Stimulated activated CD8-positive, alpha-beta memory T cell treated with anti-CD3 and anti-CD28 coated beads, Interleukin-7, amount 100 ng/mL, for 4 hours (primary cell): ENCODE measurements at places on chromosomes 3 and 15.

DNA sequence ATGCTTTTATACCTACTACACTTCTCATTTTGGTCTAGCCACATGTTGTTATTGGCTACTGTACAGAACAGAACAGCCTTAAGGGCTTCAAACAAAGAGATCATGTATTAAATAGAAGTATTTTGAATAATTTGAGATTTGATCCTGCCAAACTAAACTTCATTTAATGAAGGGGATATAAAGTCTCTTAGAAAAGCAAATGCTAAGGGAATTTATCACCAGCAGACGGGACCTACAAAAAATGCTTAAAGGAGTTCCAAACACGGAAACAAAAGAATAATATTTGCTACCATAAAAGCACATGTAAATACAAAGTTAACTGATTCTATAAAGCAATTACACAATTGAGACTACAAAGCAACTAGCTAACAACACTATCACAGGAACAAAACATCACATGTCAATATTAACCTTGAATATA, 23.6 kb upstream of the FMN1 start:
- DNase-seq, result no peak

DNA sequence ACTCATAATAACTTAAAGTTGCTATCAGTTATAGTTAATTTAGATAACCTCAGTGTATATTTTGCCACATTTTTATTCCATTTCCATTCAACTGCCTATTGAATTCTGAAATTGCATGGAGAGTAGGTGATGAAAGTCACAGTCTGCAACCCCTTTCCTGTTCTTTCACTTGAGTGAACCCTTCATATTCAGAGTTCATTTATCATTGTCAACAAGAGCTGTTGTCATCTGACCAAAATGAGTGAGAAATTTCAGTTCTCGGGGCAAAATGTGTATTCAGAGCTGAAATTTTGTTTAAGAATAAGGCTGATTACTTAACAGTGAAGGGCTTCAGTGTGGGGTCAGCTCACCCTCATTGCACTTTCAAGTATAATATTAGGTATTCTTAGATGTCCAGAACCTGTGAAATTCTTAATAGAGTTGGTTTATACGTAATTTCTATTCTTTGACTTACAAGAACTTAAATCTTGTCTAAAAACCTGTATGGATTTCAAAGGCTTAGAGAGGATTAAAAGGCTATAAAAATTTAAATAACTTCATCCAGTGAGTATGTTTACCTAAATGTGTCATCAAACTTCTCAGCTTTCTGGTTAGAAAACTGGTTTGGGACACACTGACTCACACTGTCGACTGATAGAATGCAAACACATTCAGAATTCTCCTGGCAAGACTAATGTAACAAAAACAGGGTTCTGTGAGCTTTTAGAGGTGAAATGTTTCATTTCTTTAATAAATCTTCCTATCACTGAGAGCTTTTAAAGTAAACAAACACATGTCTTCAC, 92.2 kb downstream of the CMSS1 start:
- no peak for DNase-seq

GRCh38 chr3:57545636-57546268, 1.6 kb upstream of the DNAH12 start:
- no peak for DNase-seq

- no peak for DNase-seq
These were observed 1.1 kb upstream of the GYG1 start for GRCh38 chr3:148990236-148990635.

- no peak for DNase-seq
These were observed 114.4 kb downstream of the LPP start for GRCh38 chr3:188268336-188268735.

GRCh38 chr3:112092496-112093179, 6.4 kb downstream of the C3orf52 start:
- DNase-seq, result no peak

GRCh38 chr3:122680475-122681283, at the start of gene PARP14:
Gene PARP14, plus strand, starts transcription at chr3:122680839. Its CDS starts 45 bp downstream, at chr3:122680884.
- DNase-seq, result peak; percentile 51

DNA sequence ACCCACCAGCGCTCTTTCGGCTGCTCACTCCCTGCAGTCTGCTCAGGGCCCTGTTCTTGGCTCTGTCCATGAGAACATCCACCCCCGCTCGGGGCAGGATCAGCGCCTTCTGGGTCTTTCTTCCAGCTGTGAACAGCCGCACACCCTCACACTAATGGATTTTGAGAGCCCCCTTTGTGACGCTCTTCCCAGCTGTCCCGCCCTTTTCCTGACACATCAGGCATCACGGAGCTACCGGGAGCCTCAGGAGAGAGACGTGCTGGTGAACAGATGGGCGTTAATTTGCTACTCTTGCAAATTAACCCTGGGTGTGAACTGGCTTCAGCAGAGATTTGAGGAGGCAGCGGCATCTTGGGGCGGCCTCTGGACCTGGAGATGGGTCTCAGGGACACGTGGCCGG, 113.0 kb downstream of the TMEM266 start:
- no peak for DNase-seq
